ENCODE measurements at places on chromosomes 6 and 20.

DNA sequence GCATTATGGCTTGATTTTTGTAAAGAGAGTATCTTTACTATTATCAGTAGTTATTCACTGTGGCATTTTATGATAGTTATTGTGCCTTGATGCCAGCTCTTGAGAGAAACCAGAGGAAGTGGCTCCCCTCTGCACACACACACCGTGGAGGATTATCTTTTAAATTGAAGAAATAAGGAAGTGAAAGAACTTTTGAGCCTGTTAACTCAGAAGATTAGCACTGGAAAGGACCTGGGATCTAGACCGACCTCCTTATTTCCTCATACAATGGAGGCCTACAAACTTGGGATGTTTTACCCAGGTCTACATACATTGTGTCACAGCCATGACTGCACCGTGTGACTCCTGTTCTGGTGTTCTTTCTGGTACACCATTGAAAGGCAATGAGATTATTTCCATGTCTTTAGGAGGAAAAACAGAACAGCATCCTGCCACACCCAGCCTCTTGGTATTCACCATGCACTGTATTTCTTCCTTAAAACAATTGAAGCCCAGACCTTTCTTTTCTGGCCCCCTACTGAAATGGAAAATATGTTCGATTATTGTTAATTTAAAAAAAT is 40.6 kb downstream of the HECA start:
- DNase-seq: no peak

DNA sequence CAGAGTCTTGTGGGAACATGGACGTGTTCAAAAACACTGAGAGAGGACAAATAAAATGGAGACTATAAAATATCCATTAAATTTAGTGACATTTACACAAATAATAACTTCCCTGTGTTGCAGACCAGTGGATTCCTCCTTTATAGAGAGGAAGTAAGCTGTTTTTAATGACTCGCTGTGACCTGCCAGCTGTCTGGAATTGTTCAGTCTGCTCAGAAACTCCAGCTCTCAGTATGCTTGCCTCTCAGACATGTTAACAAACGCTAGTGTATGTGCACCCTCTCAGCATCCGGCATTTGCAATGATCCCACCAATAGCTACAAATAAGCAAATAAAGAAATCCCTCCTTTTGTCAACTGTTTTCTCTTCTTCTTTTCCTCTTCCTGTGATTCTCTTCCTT is 158.0 kb upstream of the TCF21 start:
- no peak for DNase-seq

- DNase-seq: no peak
Measured at GRCh38 chr6:71351190-71351589, 62.6 kb downstream of the OGFRL1 start.

DNA sequence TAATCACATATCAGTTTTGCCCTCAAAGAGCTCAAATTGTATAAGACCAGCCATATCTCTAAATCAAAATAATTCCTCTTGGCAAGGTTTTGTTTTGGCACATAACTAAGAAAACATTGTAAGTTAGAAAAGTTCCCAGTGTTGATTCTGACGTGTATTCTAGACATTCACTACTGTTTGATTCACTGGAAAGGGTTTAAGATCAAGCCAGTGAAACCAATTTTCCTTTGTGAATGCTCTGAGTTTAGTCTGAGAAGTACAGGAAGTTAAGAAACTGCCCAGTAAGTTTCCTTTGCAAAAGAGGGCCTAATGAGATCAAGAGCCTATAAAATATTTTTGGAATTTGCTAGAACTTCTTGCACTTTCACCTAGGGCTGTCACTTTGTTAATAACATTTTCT is 143.0 kb downstream of the FNDC1 start:
- no peak for DNase-seq

- DNase-seq: no peak
Measured at GRCh38 chr20:36819659-36820058, 46.1 kb upstream of the DSN1 start.

DNA sequence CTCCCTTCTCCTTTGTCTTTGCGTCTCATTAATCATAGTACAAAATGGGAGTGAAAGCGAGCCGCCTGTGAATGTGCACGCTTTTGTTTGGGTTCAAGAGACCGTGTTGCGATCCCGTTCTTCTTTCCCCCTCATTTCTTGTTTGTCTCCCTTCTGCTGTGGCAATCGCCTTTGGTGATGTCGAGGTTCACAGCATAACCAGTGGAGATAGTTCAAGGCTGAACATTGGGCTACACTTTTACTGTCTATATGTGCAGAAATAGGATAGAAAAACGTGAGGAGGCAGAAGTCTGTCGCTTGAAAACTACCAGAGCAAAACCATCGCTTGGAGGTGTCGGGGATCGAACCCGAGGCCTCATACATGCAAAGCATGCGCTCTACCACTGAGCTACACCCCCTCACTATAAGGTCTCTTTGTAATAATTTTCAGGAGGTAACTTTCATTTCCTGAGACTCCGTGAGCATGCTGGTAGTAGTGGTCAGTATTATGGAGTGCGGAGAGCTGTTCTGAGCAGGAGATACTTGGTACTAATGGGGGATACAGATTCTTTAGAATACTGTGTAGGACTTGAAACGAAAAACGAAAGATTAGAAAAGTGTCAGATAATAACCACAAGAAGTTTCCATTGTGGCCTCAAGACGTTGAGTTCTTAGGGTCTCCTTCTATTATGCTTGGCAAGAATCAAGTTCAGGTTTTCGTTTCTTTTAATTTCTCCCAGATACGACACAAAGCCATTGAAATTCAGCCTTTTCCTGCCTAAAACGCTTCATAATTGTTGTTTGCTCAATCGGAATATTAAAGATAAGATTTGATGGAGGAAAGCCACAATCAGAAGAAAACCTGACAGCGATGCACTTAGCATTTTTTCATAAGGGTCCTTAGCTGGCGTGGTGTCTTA is 106.6 kb downstream of the TRIM27 start:
- DNase-seq: peak; percentile 82

GRCh38 chr6:169862892-169863525 is 111.6 kb downstream of the ERMARD start:
- no peak for DNase-seq

Data from COLO829 (cell line).